ENCODE measurements at places on chromosomes 7 and 10.

- DNase-seq: no peak
Observed at GRCh38 chr7:158766570-158767281, 62.1 kb upstream of the NCAPG2 start.

- no peak for DNase-seq
Observed at GRCh38 chr7:123198111-123198510, 1.7 kb downstream of the SLC13A1 start.

GRCh38 chr10:4947039-4947634 lies 16.1 kb upstream of the AKR1C1 start:
- no peak for DNase-seq

GRCh38 chr10:34696423-34696822 lies 118.7 kb downstream of the PARD3 start:
- no peak for DNase-seq

GRCh38 chr7:110960811-110961210 lies 130.1 kb upstream of the LRRN3 start:
- DNase-seq: no peak

- no peak for DNase-seq
Observed at GRCh38 chr10:80205477-80206276, at the start of gene ANXA11. ANXA11 (minus strand) TSS chr10:80205537; CDS start chr10:80172861, 32,676 bp downstream.

GRCh38 chr7:133431134-133431724 lies 178.4 kb downstream of the EXOC4 start:
- DNase-seq: no peak

DNA sequence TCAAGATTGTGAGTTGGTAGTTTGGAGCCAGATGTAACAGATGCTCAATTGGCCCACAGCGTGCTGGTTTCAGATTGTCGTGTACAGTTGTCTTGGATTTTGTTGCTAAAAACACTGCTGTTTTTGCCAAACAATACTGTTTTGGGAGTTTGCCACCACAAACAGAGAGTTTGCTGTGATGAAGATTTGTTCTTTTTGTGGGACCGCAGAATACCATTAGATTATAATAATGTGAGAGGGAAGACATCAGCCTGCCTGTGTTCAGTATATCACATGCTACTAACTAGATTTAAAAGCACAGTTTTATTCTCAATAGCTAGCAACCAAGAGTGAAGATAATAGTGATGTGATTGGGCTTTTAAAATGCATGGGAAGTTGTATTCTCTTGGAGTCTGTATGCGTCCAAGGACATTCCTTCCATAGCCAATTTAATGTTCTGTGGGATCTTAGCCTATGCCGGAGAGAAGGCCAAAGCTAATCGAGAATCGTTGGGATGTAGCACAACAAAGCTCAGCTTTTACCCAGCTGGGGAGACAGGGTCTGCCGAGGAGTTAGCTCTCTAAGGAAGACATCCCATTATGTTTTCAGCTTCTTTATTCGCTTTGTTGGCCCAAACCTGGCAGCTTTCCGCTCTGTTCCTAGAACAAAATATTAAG lies 18.7 kb upstream of the ITGA8 start:
- DNase-seq: no peak

DNA sequence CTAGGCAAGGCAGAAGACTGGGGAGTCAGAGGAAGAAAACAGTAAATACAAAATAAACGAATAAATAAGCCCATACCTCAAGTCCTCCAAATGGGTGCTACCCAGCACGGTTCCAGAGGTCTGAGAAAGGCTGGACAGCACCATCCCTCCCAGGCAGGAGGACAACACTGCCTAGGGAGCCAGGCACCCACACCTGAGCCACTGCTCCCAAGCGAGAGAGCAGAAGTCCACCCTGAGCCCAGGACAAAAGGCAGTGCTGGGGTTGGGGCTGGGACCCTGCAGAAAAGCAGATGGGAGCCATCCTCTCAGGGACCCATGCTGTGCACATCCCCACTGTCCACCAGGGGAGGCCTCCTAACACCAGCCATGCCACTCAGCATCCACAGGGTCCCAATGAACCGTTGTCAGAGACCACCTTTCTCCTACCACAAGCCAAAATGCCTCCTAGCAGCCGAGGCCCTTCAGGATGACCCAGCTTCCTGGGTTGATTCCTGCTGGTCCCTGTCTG lies 16.2 kb downstream of the GFRA1 start:
- DNase-seq: no peak

DNA sequence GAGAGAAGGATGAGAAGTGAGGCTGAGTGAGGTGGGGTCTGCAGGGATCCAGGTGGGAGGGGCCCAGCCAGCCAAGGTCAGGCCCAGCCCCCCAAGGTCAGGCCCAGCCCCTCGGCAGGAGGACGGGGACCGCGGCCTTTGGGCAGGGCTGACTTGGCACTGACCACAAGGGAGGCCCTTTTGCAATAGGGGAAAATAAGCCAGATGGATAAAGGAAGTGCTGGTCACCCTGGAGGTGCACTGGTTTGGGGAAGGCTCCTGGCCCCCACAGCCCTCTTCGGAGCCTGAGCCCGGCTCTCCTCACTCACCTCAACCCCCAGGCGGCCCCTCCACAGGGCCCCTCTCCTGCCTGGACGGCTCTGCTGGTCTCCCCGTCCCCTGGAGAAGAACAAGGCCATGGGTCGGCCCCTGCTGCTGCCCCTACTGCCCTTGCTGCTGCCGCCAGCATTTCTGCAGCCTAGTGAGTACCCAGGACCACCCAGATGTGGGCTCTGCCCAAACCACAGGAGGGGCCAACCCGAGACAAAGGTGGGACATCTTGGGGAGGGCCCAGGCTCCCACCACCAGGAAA lies at the start of gene PILRA:
Gene PILRA, plus strand, starts transcription at position 227 of the 571 bp plus-strand sequence. Its CDS starts 170 bp downstream, at position 397.
- no peak for DNase-seq

GRCh38 chr7:150742286-150742968 lies 5.2 kb downstream of the GIMAP5 start:
- no peak for DNase-seq

DNA sequence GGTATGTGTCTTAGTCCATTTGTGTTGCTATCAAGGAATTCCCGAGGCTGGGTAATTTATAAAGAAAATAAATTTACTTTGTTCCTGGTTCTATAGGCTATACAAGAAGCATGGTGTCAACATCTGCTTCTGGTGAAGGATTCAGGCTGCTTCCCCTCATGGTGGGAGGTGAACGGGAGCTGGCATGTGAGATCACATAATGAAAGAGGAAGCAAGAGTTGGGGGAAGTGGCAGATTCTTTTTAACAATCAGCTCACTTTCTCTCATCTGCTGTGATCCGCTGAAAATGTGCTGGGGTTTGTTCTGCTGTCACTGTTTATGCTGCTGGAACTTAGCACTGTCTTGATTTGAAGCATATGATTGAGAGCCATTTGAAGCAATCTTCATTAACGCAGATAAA lies 730.0 kb upstream of the SORCS1 start:
- DNase-seq: no peak

- DNase-seq: no peak
Observed at GRCh38 chr10:1392127-1392526, 335.9 kb downstream of the WDR37 start.

- no peak for DNase-seq
Observed at GRCh38 chr7:99792967-99793366, 9.0 kb upstream of the CYP3A4 start.

DNA sequence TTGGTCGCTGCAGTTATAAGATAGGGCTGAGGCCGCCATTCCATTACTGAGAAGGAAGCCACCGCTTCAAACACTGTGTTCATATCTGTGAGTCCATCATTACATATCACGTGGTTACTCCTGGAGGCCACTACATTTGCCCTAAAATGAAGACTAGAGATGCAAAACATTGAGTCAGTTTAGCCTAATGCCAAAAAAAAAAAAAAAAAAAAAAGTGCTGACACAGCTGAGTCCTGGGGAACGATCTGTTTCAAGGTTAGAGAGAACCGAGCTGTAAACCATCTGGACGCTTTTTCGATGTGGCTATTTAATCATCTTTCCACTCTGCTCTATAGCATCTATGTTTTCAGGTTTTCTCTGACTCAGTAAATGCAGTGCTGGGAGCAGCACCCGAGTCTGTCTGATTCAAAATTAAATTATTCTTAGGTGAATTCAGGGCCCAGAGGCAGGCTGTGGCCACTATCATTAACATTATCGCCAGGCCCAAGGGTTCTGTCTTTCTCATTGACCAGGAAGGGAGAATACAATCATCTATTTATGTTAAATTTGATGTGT lies 449.1 kb downstream of the PAXIP1 start:
- DNase-seq: no peak

DNA sequence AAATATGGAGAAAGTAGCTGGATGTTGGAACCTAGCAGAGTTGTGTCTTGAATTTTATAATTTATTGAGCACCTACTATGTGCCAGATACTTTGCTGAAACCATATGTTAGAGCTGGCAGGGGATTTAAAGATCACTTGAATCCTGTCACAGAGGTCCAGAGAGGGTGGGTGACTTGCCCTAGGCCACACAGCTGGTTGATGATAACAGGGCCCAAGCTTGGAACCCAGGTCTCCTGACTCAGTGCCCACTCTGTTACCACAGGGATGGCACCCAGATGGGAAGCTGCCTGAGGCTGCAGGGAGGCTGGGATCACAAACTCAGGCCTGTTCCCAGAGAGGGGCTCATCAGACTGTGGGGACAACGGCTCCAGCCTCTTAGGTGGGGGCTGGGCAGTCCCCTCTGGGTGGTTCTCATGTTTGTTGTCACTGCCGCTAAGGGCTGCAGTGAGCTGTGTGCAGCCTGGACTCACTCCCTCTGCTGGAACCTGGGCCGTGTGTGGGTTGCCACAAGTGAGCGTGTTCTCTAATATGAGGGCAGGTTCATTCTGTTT lies 18.6 kb downstream of the GOLGA7B start:
- no peak for DNase-seq

- no peak for DNase-seq
Observed at GRCh38 chr7:38409531-38409930, 136.1 kb upstream of the TARP start.

DNA sequence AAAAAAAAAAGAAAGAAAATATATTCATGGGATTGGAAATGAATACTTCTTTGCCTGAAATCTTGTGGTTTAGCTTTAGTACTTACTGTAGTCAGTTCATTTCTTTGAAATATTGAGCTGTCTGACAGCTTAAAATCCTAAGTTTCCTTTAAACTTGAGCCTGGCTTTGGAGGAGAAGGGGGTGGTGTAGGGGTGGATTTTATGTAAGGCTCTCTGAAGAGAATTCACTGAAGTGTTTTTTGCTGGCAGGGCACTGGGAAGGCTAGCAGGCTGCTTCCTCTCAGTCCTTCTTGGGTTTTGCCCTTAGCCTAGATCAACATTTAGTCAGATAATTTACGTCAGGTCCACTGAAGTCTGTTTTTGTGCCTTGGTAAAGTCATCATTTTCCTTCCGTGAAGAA lies 516.5 kb downstream of the AUTS2 start:
- DNase-seq: no peak
